ENCODE measurements at places on chromosomes 5 and 9.
A peak's percentile ranks its signal among the peaks of the same experiment; 100 is the strongest.

GRCh38 chr5:67806654-67807438 lies 408.7 kb upstream of the PIK3R1 start:
- DNase-seq, result no peak

DNA sequence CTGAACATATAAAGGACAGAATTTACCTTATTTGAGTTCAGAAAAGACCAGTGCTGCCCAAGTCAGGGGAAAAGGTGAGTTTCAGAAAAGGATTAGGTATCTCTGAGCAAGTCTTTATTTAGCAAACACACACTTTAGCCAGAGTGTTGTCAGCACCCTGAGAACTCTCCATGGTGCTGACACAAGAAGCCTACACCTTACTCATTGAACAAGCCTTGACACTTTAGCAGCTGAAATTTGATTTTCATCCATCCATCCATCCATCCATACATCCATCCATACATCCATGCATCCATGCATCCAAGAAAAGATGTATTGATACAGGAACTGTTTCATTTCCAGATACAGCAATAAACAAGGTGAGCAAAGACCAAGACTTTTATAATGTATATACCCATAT lies 311.2 kb downstream of the TRIM32 start:
- no peak for DNase-seq

DNA sequence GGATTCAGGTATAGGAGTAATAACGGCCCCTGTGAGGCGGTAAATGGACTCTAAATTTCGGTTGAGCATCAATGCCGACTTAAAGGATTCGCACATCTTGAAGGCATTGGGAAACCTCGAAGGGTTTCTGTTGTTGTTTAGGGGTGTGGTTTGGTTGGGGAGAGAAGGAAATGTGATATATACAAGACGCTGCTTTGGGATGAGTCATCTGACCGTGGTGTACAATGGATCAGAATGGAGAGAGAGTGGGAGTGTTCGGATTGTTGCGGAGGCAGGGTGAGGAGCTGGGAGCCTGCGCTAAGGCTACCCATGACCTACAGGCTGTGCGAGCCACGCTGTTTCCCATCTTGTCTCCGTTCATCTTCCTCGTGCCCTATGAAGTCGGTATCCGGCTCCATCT lies 60.4 kb upstream of the ERCC6L2 start:
- DNase-seq, result no peak

GRCh38 chr5:141484641-141485311 lies at the start of gene PCDHGC4:
PCDHGC4 (plus strand) TSS chr5:141485030; CDS start chr5:141485174, 144 bp downstream.
- DNase-seq, result no peak

GRCh38 chr9:19926774-19927173 lies 137.9 kb upstream of the SLC24A2 start:
- no peak for DNase-seq

- no peak for DNase-seq
Observed at GRCh38 chr5:29197631-29198454, 1995.6 kb upstream of the CDH6 start.

DNA sequence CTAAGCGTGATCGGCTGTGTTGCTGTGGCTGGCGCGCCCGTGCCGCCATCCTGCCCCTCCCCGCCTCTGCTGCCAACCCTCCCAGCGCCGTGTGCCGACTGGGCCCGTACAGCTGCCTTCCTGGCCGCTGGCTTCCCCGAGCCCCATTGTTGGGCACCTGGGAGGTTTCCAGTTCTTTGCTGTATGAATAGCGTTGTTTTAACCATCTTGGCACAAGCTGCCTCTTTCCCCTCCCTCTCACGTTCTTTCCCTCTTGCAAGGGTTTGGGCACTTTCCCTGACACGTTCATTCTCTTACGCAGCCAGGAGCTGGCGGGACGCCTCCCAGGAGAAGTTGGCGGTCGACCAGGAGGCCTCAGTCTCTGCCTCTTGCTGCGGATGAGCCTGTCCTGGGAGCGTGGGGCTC lies 43.1 kb upstream of the RXRA start:
- DNase-seq, result no peak

- DNase-seq, result no peak
Observed at GRCh38 chr9:76049341-76049740, 158.9 kb downstream of the PCSK5 start.

DNA sequence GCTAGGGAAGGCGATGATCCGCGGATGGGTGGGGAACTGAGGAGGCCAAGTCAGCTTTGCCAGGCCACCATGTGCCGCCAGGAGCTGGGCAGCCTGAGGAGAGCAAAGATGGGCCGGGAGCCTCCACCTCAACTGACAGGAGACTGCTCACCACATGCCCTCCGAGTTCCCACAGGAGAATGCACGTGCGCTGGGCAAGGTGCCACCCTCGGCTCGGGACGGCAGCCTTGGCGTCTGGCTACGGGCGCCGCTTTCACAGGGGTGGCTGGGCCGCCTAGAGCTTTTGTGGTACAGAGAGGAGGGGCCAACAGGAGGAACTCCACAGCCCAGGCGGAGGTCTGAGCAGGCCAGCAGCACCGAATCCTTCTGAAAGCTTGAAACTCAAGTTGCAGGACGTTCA lies 5.3 kb upstream of the TBC1D9B start:
- DNase-seq, result no peak

GRCh38 chr5:89401012-89401411 lies 518.0 kb upstream of the MEF2C start:
- no peak for DNase-seq

- DNase-seq, result no peak
Observed at GRCh38 chr9:16830806-16831205, 39.7 kb downstream of the BNC2 start.

- DNase-seq, result no peak
Observed at GRCh38 chr5:978693-979092, 29.9 kb upstream of the NKD2 start.

- no peak for DNase-seq
Observed at GRCh38 chr5:55694152-55694830, 17.8 kb downstream of the SLC38A9 start.

DNA sequence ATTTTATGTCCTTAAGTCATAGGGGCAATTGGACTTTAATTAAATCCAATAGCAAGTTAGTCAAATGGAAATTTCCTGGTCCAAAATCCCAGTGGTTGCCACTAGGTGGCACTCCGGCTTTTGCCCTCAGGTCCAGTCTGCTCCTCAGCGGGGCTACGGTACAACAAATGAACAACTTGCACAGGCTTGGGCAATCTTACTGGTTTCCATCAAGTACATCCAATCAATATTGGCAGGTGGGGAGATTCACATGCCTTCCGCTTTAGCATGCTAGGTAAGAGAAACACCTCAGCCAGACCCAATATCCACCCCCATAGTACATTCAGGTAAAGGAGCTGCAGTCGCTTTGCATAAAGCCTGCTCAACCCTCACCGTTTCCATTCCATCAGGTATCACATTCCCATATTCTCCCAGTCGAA lies 6.3 kb upstream of the MXD3 start:
- DNase-seq, result peak; percentile 81

GRCh38 chr9:113659039-113659438 lies 195.5 kb downstream of the RGS3 start:
- DNase-seq, result no peak

- DNase-seq, result no peak
Observed at GRCh38 chr9:111601237-111602018, 2.0 kb upstream of the PTGR1 start.

- DNase-seq, result no peak
Observed at GRCh38 chr5:82307451-82307850, 29.3 kb upstream of the RPS23 start.

GRCh38 chr5:132458226-132458560 lies 32.4 kb downstream of the IRF1 start:
- DNase-seq, result no peak

DNA sequence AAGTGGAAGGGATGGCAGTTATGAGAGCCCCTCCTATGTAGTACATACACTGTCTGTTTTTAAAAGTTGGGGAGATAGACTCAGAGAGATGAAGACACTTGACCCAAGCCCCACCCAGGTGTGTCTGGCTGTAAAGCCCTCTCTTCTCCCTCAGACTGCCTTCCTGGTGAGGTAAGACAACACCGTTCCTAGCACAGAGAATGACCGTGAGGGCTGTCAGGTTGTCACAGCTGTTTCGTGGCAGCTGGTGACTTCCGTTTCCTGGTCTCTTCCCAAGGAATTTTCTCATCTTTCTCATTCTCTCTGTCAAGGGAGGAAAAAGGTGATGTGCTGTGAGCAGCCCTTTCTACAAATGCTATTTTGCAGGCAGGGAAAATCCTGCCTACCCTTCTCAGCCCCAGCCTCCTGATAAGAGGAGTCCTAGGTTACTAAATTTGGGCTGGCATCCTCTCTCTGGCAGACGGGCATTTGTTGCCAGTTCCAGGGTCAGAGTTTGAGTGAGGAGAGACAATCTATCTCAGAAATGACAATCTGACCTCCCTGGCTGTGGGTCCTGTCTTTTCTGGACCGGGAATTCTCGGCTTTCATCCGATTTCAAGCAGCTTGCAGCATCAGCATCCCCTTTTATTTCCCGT lies 263.5 kb upstream of the PANK3 start:
- DNase-seq, result no peak

GRCh38 chr9:121698627-121699570 lies 47.5 kb downstream of the DAB2IP start:
- peak; percentile 77 for DNase-seq

- DNase-seq, result no peak
Observed at GRCh38 chr5:58455066-58455465, 4.8 kb downstream of the PLK2 start.

- no peak for DNase-seq
Observed at GRCh38 chr9:125255781-125256391, 5.7 kb upstream of the GAPVD1 start.

DNA sequence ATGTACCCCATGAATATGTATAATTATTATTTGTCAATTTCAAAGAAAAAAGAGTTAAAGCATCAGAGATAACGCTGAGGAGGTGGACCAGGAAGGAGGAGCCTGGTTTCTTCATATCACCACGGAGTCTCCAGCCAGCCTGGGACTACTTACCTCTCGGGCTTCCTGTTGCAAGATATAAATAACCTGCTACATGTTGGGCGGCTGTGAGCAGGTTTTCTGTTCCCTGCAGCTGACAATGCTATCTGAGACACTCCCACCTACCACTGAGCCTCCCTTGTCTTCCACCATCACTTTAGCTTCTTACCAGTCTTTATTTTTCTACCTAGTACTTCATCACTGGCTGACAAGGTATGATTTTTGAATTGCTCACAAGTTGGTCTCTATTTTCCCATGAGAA lies 102.7 kb upstream of the CPEB4 start:
- no peak for DNase-seq

GRCh38 chr5:175728885-175729828 lies 71.3 kb downstream of the HRH2 start:
- DNase-seq, result no peak

GRCh38 chr9:4386819-4387218 lies 87.0 kb upstream of the GLIS3 start:
- DNase-seq, result no peak

DNA sequence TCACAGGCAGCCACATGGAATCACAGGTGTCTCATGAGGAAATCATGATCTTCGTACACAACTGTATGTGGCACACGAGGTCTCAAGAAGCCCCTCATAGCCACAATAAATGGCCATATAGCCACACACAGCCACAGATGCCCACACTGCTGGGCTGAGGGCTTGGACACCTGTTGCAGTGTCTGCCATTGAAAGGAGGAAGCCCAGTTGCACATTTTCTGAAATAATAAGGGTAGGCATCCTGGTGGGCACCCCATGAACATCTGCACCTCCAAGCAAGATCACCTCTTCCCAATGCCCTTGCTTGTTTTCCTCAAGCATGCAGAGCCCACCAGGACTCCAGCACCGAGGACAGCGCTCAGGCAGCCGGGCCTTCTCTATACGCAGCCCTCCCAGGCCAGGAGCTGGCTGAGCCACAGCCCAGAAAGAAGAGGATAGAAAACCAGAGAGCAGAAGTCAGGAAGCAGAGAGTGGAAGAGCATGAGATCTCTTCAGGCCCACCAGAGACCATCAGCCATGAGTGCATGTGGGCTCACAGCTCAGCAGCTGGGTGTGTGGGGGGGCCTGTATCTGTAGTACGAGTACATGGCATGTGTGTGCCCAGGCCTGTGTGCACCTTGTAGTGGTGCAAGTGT lies 1.0 kb upstream of the ACSL6 start:
- DNase-seq, result peak; percentile 21

GRCh38 chr5:75890546-75890945 lies 173.3 kb upstream of the POC5 start:
- DNase-seq, result no peak

DNA sequence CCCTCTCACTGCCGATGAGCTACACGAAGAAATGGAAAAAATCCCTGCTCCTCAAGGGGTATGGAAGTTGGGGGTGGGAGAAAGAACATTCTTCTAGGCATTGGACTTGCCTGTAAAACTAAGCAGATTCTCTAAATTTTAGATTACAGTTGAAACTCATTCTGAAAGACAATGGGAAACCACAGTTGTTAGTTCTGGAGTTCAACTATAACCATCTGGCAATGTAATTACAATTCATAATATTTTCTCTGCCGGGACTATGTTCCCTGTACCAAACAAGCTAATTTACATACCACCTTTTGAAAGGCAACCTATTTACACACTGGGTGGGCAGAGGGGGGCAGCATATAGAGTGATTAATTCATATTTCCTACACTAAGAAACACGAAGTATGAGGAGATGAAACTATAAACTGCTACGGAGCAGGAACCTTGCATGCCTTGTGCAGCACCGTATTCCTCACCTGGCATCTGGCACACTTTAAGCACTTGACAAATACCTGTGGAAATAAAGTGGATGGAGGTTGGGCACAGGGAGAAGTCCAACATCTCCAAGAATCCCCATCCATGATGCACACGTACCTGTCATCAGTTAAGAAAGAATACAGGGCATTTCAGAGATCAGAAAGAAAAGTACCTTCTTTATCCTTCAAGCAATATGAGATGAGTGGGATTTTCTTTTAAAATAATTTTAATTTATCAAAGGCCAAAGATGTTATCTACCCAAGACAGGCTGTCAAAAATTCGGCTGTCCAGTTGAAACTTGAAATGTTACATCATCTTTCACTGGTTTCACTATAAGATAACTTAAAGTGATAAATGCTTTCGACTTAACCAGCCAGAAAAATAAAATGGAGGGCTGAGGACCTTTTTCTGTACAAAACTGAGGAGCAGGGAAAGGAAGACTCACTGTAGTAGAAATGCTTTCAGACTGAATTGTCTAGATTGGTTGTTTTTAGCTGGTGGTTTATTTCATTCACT lies 54.2 kb downstream of the SSBP2 start:
- DNase-seq, result no peak

- no peak for DNase-seq
Observed at GRCh38 chr9:75960551-75960950, 70.1 kb downstream of the PCSK5 start.

GRCh38 chr9:34603610-34604231 lies 8.2 kb downstream of the RPP25L start:
- peak; percentile 82 for DNase-seq

- DNase-seq, result no peak
Observed at GRCh38 chr9:70601000-70601951, 186.8 kb upstream of the KLF9 start.

- no peak for DNase-seq
Observed at GRCh38 chr9:114216081-114216480, 60.7 kb downstream of the COL27A1 start.

- no peak for DNase-seq
Observed at GRCh38 chr5:108760512-108760911, 12.8 kb downstream of the FER start.

GRCh38 chr5:121105921-121106320 lies 641.8 kb downstream of the PRR16 start:
- DNase-seq, result no peak
